Pulmonary artery endothelial cell (primary cell): ENCODE measurements at places on chromosomes 7 and 10. TPM values are rescaled to one million over a fixed set of nuclear protein-coding genes. Genes with fewer than 3 reads are reported as not detected.

The KLF14 gene
- total RNA-seq: not detected in 2 replicates

The SPDYE1 gene
- not detected in 2 replicates for total RNA-seq

The FAM180A gene
- total RNA-seq: not detected in 2 replicates

The WASL gene
- total RNA-seq: 10.2 and 14.0 TPM in 2 replicates

The TRIM73 gene
- 0.67 and 0.73 TPM in 2 replicates for total RNA-seq

The MINDY3 gene
- total RNA-seq: 17.0 and 22.8 TPM in 2 replicates

The AKR1C8 gene
- not detected in 2 replicates for total RNA-seq

The LRRC61 gene
- total RNA-seq: 0.07 and 0.25 TPM in 2 replicates

The SPDYE11 gene
- not detected in 2 replicates for total RNA-seq

The ITIH2 gene
- total RNA-seq: not detected in 2 replicates

The DIP2C gene
- 1.8 and 5.1 TPM in 2 replicates for total RNA-seq

The CTAGE4 gene
- total RNA-seq: 0.07 and 0.18 TPM in 2 replicates

The VSTM4 gene
- total RNA-seq: 0.26 and 0.32 TPM in 2 replicates

The RAMP3 gene
- not detected in 2 replicates for total RNA-seq

The DOCK4 gene
- total RNA-seq: 178 and 198 TPM in 2 replicates

The GRM8 gene
- under 0.01 and 0.21 TPM in 2 replicates for total RNA-seq

The NPY gene
- not detected in 2 replicates for total RNA-seq

The VAX1 gene
- not detected in 2 replicates for total RNA-seq

The GIMAP6 gene
- 160 and 231 TPM in 2 replicates for total RNA-seq

The GBX1 gene
- not detected in 2 replicates for total RNA-seq

The DRGX gene
- total RNA-seq: not detected in 2 replicates

The C10orf67 gene
- total RNA-seq: not detected in 2 replicates

The TRIM8 gene
- 56.8 and 57.2 TPM in 2 replicates for total RNA-seq

The OPN1SW gene
- not detected in 2 replicates for total RNA-seq
